ENCODE measurements at places on chromosomes 1 and 21.

- DNase-seq = no peak
Observed at GRCh38 chr1:156853761-156854160, 5.2 kb downstream of the INSRR start.

GRCh38 chr1:116335850-116336624 lies 37.0 kb upstream of the ATP1A1 start:
- DNase-seq = no peak

- peak; percentile 78 for DNase-seq
Observed at GRCh38 chr21:14215971-14216641, at the start of gene RBM11. Gene RBM11 (plus strand): TSS chr21:14216157. CDS start chr21:14216187, 30 bp downstream.

DNA sequence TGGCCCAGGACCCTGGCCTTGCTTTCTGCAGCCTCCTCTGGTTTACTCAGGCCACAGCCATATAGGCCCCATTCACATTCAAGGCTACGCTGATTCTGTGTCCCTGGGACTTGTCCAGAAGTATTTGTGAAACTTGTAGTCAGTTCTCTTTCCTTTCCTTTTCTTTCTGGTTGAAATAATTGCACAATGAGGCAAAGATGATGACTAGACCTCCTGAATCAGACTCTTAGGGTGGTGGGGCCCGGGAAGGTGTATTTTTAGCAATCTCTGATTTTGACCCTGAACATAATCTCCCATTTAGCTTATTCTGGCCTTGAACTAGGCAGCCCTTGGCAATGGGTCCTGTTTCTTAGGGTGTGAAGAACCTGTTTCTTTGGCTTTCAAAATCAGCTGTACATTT lies 39.9 kb downstream of the STUM start:
- no peak for DNase-seq

GRCh38 chr1:47682786-47683350 lies 245.0 kb downstream of the FOXD2 start:
- DNase-seq = no peak

DNA sequence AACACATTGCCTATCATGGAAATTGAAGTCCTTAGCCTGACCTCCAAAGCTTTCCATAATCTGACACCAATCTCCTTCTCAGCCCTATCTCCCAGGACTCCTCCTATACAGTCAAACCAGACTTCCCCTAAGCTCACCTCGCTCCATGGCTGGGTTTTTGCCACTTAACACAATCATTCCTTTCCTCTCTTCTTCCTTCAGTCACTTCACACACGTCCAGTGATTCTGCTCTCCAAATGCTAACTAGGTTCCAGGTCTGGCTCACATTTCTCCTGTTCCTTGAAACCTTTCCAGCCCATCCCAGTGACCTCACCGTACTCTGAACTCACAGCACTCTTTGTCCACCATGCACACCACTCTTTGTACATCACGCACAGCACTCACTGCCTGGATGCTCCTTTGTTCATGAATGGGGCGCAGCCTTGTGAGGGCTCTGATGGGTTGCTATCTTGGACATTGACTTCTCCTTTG lies 98.4 kb downstream of the GLUL start:
- no peak for DNase-seq

DNA sequence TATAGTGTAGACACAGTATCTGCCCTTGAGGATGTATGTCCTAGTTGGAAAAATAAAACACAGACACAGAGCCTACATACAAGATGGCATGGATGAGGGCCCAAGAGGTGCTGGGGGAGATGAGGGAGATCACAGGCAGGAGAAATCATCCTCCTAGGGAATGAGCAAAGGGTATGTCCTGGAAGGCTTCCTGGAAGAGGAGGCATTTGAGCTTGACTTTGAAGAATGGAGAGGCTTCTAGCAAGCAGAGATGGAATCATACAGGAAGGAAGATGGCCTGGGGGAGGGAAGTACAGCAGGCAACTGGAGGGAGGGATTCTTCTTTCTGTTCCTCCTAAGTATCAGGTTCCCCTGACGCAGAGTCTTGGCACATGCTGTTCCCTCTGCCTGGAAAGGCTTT lies 103.3 kb downstream of the LACTBL1 start:
- DNase-seq = no peak

- no peak for DNase-seq
Observed at GRCh38 chr1:1616045-1616790, 918 bp downstream of the MIB2 start.

- DNase-seq = peak; percentile 53
Observed at GRCh38 chr1:1305300-1306069, 2.2 kb downstream of the ACAP3 start.

DNA sequence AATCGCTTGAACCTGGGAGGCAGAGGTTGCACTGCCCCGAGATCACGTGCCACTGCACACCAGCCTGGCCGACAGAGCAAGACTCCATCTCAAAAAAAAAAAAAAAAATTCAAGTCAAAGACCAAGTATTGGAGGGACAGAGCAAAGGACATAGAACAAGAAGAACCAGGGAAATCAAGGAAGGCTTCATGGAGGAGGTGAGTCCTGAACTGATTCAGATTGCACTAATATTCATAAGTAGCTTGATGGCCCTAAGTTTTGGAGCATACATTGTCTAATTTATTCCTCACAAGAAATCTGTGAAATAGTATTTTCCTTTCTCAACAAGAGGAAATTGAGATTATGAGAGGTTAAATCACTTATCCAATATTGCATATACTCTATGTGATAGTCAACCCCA lies 3.9 kb upstream of the PRR9 start:
- DNase-seq = no peak

DNA sequence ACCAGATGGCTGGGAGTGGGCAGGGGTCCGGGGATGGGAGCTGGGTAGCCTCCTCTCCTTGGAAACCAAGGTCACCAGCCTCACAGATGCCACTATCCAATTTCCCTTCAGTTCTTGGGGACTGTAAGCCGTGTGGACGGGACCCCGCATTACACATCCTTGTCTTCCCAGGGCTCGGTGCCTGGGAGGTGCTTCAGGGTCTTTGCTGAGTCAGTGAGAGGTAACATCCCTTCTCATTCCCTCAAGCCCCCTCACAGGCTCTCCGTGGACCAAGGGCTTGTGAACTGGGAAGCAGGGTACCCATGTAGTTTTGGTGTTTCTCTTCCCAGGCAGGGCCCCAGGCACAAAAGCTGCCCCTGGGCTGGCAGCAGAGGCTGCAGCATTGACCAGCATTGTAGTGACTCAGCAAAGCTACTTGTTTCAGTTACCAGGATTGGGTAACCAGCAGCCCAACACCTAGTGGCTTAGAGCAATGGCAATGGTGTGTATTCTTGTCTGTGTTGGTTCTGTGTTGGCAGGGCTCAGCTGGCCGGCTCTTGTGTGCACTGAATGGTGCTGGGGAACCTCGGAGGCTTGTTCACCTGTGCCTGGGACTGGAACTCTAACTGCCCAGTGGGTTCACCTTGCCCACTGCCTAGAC lies 24.6 kb upstream of the PCBP3 start:
- DNase-seq = no peak

DNA sequence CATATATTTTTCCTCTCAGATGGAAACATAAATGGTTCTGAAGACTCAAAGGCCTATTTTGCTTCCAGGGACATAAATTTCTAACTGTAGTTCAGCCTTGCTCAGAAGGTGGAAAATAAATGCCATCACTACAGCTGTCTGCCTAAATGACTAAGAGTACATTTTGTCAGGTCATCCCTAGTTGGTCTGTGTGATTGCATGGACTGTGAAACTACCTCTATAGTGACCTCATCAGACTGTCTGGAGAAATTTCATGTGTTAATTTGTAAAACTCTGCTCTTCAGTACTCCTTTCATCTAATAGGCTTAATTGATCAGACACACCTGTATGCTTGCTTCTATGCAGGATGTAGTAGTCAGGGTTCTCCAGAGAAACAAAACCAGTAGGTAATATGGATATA lies 886.9 kb downstream of the AMY1C start:
- DNase-seq = no peak

- DNase-seq = no peak
Observed at GRCh38 chr21:44947111-44947929, 7.5 kb downstream of the SLX9 start.

DNA sequence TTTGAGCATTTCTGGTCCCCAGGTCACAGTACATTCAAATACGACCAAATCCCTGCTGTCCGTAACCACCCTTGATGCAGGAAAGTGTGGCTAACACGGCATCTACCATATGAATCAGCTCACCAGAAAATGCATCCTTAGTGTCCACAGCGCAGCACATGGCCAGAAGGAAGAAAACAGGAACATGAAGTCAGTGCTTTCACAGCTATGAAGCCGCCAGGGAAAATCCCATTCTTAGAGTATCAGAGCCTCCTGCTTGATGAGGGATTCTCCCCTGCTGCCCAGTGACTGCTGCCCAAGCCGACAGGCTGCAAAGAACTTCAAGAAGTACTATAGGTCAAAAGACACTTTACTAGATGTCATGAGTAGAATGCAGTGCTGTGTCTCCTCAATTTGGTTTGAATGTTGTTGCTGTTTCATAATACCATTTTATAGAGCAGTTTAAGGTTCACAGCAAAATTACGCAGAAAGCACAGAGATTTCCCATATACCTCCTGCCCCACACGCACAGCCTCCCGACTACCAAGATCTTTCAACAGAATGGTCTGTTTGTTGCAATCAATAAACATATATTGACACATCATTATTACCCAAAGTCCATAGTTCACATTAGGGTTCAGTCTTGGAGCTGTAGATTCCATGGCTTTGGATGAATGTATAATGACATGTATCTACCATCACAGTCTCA lies 14.5 kb downstream of the TIAM1 start:
- no peak for DNase-seq

DNA sequence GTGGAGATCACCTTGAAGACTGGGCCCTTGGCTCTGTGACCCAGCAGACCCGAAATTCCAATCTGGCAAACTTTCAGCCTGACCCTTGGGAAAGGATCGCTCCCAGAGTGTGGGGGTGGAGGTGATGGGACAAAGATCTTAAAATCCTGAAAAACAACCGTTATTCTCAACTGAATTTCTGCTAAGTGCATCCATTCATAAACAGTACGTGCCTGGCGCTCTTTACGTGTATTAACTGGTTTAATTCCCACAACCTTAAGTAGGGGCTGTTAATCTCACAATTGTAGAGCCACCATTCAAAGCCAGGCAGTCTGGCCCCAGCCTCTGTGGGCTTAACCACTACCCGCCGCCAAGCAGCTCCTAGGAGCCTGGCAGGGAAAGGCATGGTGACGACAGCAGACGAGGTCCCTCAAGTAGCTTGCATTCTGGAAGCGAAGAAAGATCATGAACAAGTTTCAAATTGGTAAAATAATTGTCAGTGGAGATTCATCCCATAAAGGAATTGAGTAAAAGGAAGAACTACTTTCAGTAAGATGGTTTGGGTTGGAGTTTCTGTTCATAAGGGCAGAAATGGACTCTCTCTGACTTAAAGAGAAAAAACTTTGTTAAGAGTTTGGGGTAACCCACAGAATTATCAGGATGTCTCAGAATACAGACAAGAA lies 11.4 kb upstream of the RGS16 start:
- peak; percentile 67 for DNase-seq

DNA sequence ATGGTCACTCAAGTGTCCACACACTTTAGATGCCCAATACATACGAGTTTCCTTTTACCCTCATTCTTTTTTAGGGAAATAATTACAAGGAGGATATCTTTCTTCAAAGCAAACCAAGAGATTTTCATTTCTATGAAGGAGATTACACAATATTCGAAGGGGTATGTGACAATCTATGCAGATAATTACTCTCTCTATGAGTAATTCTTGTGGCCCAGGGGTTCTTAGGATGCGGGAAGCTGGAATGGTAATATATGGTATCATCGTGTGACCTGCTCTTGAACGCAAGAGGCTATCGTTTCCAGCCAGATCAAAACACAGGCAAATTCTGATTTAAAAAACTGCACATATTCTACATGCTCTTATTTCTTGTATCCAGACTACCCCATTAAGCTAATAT lies 14.6 kb downstream of the DSCAM start:
- DNase-seq = no peak

GRCh38 chr1:50651476-50652263 lies 228.4 kb upstream of the DMRTA2 start:
- DNase-seq = no peak

Measured in stimulated activated CD4-positive, alpha-beta T cell treated with anti-CD3 and anti-CD28 coated beads, Interleukin-1b, Interleukin-23, amount 100 ng/mL, for 48 hours (primary cell).